ENCODE measurements at places on chromosomes 6 and 20. TPM values are rescaled to one million over a fixed set of nuclear protein-coding genes. Genes with fewer than 3 reads are reported as not detected.
A peak's percentile ranks its signal among the peaks of the same experiment; 100 is the strongest.

- H3K27ac ChIP-seq: no peak overlapping the region
- no peak overlapping the region for H3K4me3 ChIP-seq
- no peaks in the 10 kb centered on the region for H3K36me3 ChIP-seq
- H3K27me3 ChIP-seq: no peaks in the 10 kb centered on the region
- no peaks in the 10 kb centered on the region for H3K4me1 ChIP-seq
Observed at GRCh38 chr6:128899341-128900050, 16.6 kb downstream of the LAMA2 start.

Gene SLC25A27
- not detected for total RNA-seq

- H3K4me3 ChIP-seq: no peak overlapping the region
- no peaks in the 10 kb centered on the region for H3K27me3 ChIP-seq
- no peak overlapping the region for H3K27ac ChIP-seq
- peaks cover 28% of the 10 kb centered on the region for H3K4me1 ChIP-seq
- DNase-seq: no peak
- no peaks in the 10 kb centered on the region for H3K36me3 ChIP-seq
Observed at GRCh38 chr20:33839591-33839990, 28.4 kb downstream of the CHMP4B start.

GRCh38 chr6:75770844-75771243 is 21.8 kb downstream of the MYO6 start:
- no peaks in the 10 kb centered on the region for H3K27me3 ChIP-seq
- no peaks in the 10 kb centered on the region for H3K36me3 ChIP-seq
- DNase-seq: no peak

Gene PDYN
- not detected for total RNA-seq

- no peaks in the 10 kb centered on the region for H3K36me3 ChIP-seq
- DNase-seq: no peak
- no peaks in the 10 kb centered on the region for H3K4me1 ChIP-seq
Observed at GRCh38 chr6:9316831-9317230, 881.5 kb upstream of the SLC35B3 start.

DNA sequence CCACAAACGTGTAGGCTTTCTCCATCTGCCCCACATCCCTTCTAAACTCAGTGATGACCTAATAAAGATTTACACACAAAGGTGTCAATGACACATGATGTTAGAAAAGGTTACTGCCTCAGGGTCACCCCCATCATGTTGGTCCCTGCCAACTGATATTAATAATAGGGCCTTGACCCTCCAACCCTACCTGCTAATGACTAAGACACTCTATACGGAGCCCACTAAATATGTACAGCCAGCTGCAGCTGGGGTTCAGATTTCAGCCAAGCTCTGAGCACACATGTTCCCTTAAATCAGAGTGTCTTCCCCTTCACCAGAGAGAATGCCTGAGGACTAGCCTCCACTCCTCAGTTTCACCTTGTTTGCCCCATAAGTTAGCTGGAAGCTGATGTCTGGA is 67.4 kb upstream of the SNRPB2 start:
- H3K4me3 ChIP-seq: no peak overlapping the region
- no peak for DNase-seq
- no peaks in the 10 kb centered on the region for H3K36me3 ChIP-seq
- H3K27me3 ChIP-seq: no peaks in the 10 kb centered on the region
- H3K27ac ChIP-seq: no peak overlapping the region

Gene MLIP
- 0.88 TPM for total RNA-seq

DNA sequence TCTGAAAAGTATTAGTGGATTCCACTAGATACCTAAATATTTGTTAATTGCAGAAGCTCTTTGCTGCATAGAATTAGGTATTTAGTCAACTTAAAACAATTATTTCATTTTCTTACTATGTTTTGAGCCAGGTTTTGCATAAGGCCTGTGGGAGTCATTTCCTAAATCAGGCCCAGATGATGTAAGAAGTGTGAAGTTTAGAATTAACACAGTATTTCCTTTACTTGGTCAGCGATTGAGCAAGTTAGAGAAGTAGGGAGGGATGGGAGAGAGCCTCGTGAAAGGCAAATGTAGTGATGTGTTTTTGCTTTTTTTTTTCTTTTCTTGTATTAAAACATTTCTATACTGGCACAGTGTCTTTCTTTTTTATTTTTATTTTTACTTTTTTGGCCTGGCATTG is 711.1 kb downstream of the HDGFL1 start:
- H3K4me1 ChIP-seq: no peaks in the 10 kb centered on the region
- H3K36me3 ChIP-seq: no peaks in the 10 kb centered on the region
- no peak for DNase-seq

Gene HLA-DQB1
- not detected for total RNA-seq

- no peak overlapping the region for H3K27ac ChIP-seq
- no peaks in the 10 kb centered on the region for H3K36me3 ChIP-seq
- H3K4me1 ChIP-seq: peaks cover 3% of the 10 kb centered on the region
- H3K27me3 ChIP-seq: no peaks in the 10 kb centered on the region
Observed at GRCh38 chr6:80637312-80637711, 530.8 kb downstream of the BCKDHB start.

Gene HCRTR2
- total RNA-seq: 0.63 TPM

DNA sequence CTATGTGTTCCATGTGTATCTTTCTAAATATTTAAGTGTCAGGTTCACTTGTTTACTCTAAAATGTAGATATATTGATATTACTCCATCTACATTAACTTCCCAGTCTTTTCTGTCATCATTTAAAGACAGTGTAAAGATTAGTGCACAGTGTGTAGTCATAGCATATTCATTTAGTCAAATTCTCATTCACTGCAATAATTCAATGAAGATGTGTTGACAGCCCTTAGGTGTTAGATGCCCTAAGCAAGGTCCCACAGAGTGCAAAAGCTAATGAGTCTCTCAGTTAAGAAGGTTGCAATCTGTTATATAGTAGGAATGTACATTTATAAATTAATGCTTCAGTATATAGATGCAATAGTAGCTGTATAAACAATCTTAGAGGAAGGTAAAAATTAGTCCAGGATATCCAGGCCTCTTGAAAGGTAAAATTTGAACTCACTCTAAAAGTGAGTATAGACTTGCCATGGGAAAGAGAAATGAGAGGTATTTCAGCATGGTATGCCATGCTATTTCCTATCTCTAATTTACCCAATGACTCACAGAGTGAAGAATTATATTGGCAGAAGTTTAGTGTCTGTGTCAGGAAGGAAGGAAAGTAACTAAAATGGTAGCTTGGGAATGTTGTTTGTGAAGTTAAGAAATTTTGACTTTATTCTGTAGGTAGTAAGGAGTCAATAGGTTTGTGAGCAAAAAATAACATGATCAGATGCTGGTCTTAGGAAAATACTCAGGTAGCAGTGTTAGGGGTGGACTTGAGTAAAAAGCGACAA is 969.9 kb upstream of the CITED2 start:
- no peak overlapping the region for H3K27ac ChIP-seq
- no peaks in the 10 kb centered on the region for H3K27me3 ChIP-seq
- no peaks in the 10 kb centered on the region for H3K36me3 ChIP-seq

GRCh38 chr6:50990750-50991446 is 172.2 kb downstream of the TFAP2B start:
- H3K36me3 ChIP-seq: no peaks in the 10 kb centered on the region
- no peaks in the 10 kb centered on the region for H3K27me3 ChIP-seq
- no peak overlapping the region for H3K4me3 ChIP-seq

GRCh38 chr6:26029857-26030653 is 57.2 kb upstream of the HFE start:
- H3K27me3 ChIP-seq: no peaks in the 10 kb centered on the region
- no peak for DNase-seq
- H3K36me3 ChIP-seq: no peaks in the 10 kb centered on the region
- peaks cover 18% of the 10 kb centered on the region for H3K4me1 ChIP-seq
- no peak overlapping the region for H3K4me3 ChIP-seq
- H3K27ac ChIP-seq: peak overlapping the region; percentile 100

GRCh38 chr20:48538856-48539255 is 288.9 kb downstream of the PREX1 start:
- no peak overlapping the region for H3K4me3 ChIP-seq
- H3K27ac ChIP-seq: peak overlapping the region; percentile 87

- no peak overlapping the region for H3K4me3 ChIP-seq
- H3K36me3 ChIP-seq: no peaks in the 10 kb centered on the region
- H3K4me1 ChIP-seq: peaks cover 9% of the 10 kb centered on the region
- no peak overlapping the region for H3K27ac ChIP-seq
- no peak for DNase-seq
- no peaks in the 10 kb centered on the region for H3K27me3 ChIP-seq
Observed at GRCh38 chr20:44597516-44597915, 15.1 kb downstream of the PKIG start.

- H3K4me1 ChIP-seq: no peaks in the 10 kb centered on the region
- no peak for DNase-seq
- H3K36me3 ChIP-seq: no peaks in the 10 kb centered on the region
- H3K4me3 ChIP-seq: no peak overlapping the region
Observed at GRCh38 chr6:168097621-168098430, 18.8 kb upstream of the FRMD1 start.

DNA sequence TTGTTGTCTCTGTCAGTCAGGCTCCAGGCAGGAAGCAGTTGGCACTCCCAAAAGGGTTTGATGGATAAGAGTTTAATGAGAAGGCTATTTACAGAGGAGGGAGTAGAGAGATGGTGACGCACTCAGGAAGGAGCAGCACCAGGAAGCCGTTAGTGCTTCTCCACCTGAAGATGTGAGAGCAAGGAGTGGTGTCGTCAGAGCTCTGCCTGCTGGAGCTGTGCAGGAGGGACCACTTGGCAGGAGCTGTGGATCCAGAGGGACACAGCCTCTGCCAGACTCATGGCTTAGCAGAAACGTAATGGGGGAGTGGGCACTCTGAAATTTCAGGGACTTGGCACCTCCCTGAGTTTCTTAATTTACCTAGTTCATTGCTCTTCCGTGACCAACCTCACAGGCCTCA is 16.8 kb downstream of the DAAM2 start:
- no peak overlapping the region for H3K27ac ChIP-seq
- DNase-seq: no peak
- H3K36me3 ChIP-seq: no peaks in the 10 kb centered on the region
- no peaks in the 10 kb centered on the region for H3K4me1 ChIP-seq
- H3K27me3 ChIP-seq: no peaks in the 10 kb centered on the region

Gene MYLK4
- total RNA-seq: 0.75 TPM

Gene HLA-DMA
- total RNA-seq: 2.1 TPM

Gene PSMB1
- total RNA-seq: 234 TPM

Gene SRMS
- not detected for total RNA-seq

Gene ENPP5
- total RNA-seq: 2.3 TPM

Gene SSTR4
- total RNA-seq: not detected

GRCh38 chr6:160348223-160349019 is at the start of gene SLC22A3:
Gene SLC22A3, plus strand, starts transcription at chr6:160348378. Its CDS starts 42 bp downstream, at chr6:160348420.
- peak within 1 kb of the TSS; percentile 57 for H3K4me3 ChIP-seq
- H3K4me1 ChIP-seq: peaks cover 4% of the 10 kb centered on the region
- no peak within 1 kb of the TSS for H3K27ac ChIP-seq
- peak; percentile 70 for DNase-seq

- no peaks in the 10 kb centered on the region for H3K27me3 ChIP-seq
- no peak overlapping the region for H3K27ac ChIP-seq
- no peak for DNase-seq
- no peak overlapping the region for H3K4me3 ChIP-seq
- H3K4me1 ChIP-seq: no peaks in the 10 kb centered on the region
Observed at GRCh38 chr6:113329942-113330635, 527.1 kb upstream of the MARCKS start.

Gene RAMACL
- total RNA-seq: 0.20 TPM

GRCh38 chr20:47319517-47320252 is 36.8 kb downstream of the ZMYND8 start:
- H3K4me1 ChIP-seq: peaks cover 92% of the 10 kb centered on the region
- peaks cover 8% of the 10 kb centered on the region for H3K36me3 ChIP-seq
- H3K27ac ChIP-seq: peak overlapping the region; percentile 97
- peak; percentile 99 for DNase-seq
- peak overlapping the region; percentile 2 for H3K4me3 ChIP-seq
- H3K27me3 ChIP-seq: no peaks in the 10 kb centered on the region

- DNase-seq: no peak
- no peaks in the 10 kb centered on the region for H3K36me3 ChIP-seq
- no peaks in the 10 kb centered on the region for H3K27me3 ChIP-seq
- no peak overlapping the region for H3K27ac ChIP-seq
- no peaks in the 10 kb centered on the region for H3K4me1 ChIP-seq
Observed at GRCh38 chr6:158519761-158520160, 40.1 kb upstream of the TMEM181 start.

Gene HRH3
- total RNA-seq: not detected

DNA sequence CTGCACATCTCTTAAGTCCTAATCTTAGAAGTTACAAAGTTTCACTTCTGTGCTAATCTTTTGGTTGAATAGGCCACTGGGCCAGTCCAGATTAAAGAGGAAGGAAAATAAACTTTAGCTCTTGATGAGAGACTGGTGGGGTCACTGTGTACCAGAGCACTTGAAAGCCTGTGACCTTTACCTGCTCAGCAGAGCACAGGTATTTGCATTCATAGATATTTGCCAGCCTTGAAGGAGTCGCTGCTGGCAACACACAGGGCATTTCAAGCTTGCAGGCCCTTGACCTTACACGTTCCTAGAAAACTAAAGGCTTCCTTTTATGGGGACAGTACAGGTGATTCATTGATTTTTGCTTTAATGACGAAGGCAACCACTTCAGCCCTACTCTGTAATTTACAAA is 108.4 kb upstream of the SLC22A23 start:
- no peaks in the 10 kb centered on the region for H3K36me3 ChIP-seq
- H3K27ac ChIP-seq: no peak overlapping the region
- H3K27me3 ChIP-seq: no peaks in the 10 kb centered on the region
- H3K4me3 ChIP-seq: no peak overlapping the region

Gene CCN6
- not detected for total RNA-seq

Gene DOP1A
- 16.1 TPM for total RNA-seq

- no peak overlapping the region for H3K4me3 ChIP-seq
- H3K27me3 ChIP-seq: no peaks in the 10 kb centered on the region
- H3K4me1 ChIP-seq: peaks cover 7% of the 10 kb centered on the region
Observed at GRCh38 chr20:54649511-54649962, 174.1 kb downstream of the DOK5 start.

DNA sequence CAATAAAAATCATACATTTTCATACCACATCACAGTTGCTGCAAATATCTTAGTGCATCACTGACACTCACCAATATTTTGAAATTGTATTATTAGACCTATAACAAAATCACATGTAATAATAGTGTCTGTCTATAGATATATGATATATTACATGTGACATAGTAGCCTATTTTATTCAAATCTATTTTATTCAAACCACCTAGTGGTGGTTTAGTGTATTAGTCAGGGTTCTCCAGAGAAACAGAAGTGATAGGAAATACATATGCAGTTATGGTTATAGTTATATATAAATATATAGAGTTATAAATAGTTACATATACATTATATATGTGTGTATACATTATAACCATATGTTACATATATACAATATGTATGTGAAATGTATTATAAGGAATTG is 366.5 kb upstream of the ARID1B start:
- no peak overlapping the region for H3K4me3 ChIP-seq
- no peaks in the 10 kb centered on the region for H3K27me3 ChIP-seq
- DNase-seq: no peak
- H3K4me1 ChIP-seq: no peaks in the 10 kb centered on the region
- H3K36me3 ChIP-seq: no peaks in the 10 kb centered on the region

Gene SLC22A1
- 1.5 TPM for total RNA-seq

Gene NMBR
- not detected for total RNA-seq

Gene MTFR2
- total RNA-seq: 18.5 TPM

DNA sequence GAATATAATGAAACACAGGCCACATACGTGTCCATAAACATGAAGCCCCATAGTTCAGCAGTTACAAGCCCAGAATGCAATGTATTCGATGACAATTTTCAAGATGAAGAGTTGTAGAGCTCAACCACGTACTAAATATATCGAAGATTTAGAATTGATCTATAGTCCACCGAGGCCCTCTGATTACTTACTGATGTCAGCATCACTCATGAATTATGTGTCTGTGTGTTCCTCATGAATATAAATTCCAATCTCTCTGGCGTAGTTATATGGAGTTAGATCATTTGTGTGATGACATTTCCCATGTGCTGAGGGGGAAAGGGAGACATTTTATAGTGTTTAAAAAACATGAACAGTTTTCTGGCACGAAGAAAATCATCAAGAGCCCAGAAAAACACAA is 97.5 kb downstream of the PFDN4 start:
- H3K36me3 ChIP-seq: no peaks in the 10 kb centered on the region
- no peak for DNase-seq
- no peaks in the 10 kb centered on the region for H3K27me3 ChIP-seq
